T-helper 1 cell (primary cell): ENCODE measurements at places on chromosomes 2 and 18.

DNA sequence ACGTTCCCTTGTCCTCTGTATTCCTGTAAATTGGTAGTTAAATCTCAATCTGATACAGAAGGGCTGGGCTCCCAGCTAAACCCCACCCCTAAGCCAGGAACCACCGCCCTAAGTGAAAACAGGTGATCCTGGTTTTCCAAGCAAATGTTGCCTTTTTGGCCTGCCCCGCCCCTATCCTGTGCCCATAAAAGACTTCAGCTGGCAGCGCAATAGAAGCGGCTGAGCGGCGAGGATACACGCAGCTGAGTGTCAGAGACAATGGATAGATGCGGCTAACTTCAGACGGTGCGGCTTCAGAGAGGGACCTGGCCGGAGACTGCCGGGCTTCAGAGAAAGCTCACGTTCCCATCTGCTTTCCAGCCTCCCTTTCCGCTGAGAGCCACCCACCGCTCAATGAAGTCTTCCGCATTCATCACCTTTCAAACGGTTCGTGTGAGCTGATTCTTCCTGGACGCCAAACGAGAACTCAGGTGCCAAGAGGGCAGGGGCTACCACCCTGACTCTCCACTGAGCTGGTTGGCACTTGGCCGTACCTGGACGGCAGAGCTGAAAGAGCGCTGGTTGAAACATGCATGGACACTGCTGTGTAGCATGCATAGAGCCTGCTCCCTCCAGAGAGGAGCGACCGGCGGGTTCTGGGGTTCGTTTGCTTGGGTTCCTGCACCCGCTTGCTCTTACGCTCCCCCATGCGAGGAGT, 49.5 kb upstream of the POLE4 start:
- no peak for DNase-seq

GRCh38 chr2:97870396-97870843, 125.3 kb downstream of the TMEM131 start:
- DNase-seq, result peak; percentile 94

DNA sequence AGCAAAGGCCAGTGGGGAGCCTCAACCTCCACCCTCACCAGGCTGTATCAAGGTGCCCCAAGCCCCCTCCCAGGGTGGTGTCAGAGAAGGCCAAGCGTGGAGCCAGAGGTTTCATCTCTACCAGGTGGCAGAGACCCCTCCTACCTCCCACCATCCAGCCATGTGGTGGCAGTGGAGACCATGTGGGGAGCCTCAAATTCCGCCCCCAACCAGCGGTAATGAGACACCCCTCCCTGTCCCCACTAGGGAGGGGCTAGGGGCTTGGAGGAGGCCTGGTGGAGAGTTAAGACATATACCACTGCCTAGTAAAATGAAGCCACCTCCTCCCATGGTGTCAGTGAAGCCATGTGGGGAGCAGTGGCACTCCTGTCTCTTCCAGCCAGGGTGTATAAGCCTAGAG, 24.4 kb upstream of the YPEL5 start:
- DNase-seq, result no peak

DNA sequence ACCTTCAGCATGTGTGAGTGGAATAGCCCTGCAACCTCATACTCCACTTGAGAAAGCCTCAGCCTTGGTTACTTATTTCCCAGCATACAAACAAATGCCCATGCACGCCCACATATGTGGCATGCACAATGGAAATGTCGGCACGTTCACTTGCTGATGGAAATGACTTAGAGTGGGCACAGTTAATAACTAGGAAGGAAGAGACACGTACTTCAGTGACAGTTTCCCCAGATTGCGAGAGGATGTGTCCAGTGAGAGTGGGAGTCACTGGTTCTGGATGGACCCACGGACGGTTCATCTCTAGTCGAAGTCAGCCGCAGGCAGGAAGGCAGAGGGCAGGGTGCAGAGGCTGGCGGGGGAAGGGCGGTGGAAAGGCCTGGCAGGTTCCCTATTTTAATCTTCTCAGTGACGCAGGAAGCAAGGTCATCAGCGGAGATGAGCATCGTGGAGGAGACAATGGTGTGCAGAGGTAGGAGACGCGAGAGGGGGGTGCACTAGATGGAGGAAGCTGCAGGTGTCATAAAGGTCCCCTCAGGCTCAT, 350.7 kb upstream of the MYT1L start:
- DNase-seq, result no peak

DNA sequence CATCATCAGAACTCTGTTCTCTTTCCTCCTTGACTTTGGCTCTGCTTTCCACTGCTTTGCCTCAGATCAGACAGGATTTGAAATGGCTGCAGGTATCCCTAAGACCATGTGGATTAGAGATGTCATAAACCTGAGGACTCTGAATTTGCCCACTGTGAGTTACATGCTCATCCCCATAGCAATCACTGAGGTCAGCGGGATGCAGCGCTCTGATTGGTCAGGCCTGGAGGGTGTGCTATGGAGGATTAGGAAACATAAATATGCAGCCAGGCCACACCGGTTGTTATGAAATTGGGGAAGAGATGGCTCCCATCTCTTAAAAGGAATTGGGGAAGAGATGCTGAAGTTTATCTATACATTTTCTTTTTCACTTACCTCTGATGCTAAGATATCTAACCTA, 73.7 kb upstream of the DNAJC10 start:
- no peak for DNase-seq

GRCh38 chr2:151085181-151085611, 176.5 kb downstream of the RBM43 start:
- no peak for DNase-seq

DNA sequence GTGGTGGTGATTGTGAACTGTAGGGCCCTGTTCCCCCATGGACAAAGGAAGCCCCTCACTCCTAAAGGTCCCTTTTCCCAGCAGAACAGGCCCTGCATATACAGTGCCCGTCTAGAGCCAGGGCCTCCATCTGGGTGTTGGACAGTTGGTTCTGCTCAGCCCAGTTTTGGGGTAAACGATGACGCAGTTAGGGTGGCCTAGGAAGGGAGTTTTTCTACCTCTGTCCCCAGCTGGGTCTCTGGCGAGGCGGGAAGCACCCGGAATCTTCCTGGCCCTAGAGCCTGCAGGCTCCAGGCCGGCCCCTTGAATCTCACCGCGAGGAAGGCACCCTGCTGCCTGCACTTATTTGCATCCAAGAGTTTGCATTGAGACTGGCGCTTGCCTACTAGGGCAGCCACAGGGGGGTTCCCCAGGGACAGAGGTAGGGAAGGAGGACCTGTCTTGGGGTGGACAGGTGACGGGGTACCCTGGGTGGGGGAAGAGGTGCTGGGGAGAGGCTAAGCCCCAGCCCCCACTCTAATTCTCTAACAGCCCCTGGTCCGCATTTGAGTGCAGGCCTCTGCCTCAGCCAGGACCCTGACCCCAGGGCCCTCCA, 529 bp upstream of the MTA3 start:
- DNase-seq, result no peak

DNA sequence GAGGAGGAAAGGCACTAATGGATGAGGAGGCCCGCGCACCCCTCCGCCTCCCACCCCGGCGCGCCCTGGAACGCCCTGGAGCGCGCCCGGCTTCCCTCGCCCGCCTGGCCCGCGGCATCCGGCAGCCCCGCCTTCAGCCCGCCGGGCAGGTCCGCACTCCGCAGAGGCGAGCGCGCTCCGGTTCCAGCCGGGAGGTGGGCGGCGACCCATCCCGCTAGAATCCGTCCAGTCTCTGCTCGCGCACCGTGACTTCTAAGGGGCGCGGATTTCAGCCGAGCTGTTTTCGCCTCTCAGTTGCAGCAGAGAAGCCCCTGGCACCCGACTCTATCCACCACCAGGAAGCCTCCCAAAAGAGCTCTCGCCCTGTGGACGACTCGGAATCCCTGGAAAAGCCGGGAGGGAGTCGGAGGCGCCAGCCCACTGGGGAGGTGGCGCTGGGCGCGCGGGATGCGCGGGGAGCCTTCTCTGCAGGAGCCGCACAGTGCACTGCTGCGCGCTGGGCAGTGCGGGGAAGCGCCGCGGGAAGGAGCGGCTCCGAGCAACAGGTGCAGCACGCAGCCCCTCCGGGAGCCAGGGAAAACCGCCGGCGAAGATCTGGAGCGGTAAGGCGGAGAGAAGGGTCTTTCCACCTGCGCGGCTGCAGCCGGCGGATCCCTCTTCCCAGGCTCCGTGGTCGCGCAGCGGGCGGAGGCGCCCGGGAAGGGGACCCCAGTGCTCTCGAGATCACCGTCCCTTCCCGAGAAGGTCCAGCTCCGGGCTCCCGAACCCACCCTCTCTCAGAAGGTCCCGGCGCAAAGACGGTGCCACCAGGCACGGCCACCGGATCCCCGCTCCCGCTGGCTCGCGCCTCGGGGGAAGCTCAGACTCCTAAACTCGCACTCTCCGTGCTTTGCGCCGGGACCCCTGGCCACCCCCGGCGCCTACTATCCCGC, at the start of gene GALR1:
Gene GALR1, plus strand, starts transcription at position 280 of the 932 bp plus-strand sequence. CDS start 701 bp downstream, outside the sequence.
- DNase-seq, result no peak

- DNase-seq, result no peak
These were observed 25.5 kb upstream of the PXDN start for GRCh38 chr2:1769703-1770422.
